ENCODE measurements at places on chromosomes 7 and 10. TPM values are rescaled to one million over a fixed set of nuclear protein-coding genes. Genes with fewer than 3 reads are reported as not detected.

Gene HTRA1
- 36.6 TPM for total RNA-seq

- peak; percentile 15 for DNase-seq
Observed at GRCh38 chr10:45354261-45354660, 19.8 kb upstream of the ALOX5 start.

Gene ZNF786
- 5.9 TPM for total RNA-seq

- no peak for DNase-seq
Observed at GRCh38 chr10:62727934-62728333, 76.6 kb upstream of the ADO start.

Gene TBXAS1
- 10.6 TPM for total RNA-seq

DNA sequence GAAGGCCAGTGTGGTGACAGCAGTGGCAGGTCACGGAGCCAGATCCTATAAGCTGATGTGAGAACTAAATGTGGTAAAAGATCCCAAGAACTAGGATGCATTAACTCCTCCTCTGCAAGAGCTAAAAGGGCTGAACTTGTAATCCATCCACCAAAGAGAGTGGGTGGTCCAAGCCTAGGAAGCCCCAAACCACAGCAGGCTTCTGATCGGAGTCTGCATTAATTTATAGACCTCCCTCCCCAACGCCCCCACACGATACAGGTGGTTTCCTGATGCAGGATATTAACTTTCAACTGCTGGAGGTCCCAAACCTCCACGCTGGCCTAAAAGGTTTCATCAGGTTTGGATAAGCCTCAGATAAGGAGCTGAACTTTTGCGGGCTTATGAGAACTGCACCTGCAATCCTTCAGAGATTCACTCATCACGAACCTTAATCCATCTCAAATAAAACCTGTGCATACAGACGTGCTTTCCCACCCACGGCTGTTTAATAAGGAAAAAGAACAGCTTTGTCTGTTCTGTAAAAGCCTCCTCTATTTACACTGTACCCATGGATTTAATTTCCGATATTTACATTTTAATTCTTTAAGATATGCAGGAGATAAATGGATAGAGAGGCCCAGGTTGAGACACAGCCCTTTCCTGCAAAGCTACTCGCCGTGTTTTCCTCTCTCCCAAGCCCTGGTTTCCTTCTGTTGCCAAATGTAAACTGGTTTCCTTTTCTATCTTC is 74.9 kb downstream of the GFRA1 start:
- DNase-seq = no peak

Gene NPTX2
- 37.2 TPM for total RNA-seq

DNA sequence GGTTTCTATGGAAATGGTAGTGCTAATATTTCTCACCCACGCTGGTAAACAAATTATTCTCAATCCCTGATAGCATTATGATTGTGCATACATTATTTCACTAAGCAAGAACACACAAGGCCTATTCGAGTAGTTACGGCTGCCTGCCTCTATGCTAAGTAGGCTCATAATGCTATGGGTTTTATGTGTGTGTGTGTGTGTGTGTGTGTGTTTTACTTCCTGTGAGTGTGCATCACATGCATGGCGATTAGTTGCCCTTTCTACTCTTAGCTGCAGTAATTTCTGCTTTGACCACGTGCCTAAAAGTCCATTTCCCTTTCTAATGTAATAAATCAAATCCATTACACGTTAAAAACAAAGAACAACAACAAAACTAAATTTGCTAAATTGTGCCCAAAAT is 117.0 kb downstream of the CHCHD3 start:
- no peak for DNase-seq

Gene VWA2
- total RNA-seq = 10.5 TPM

DNA sequence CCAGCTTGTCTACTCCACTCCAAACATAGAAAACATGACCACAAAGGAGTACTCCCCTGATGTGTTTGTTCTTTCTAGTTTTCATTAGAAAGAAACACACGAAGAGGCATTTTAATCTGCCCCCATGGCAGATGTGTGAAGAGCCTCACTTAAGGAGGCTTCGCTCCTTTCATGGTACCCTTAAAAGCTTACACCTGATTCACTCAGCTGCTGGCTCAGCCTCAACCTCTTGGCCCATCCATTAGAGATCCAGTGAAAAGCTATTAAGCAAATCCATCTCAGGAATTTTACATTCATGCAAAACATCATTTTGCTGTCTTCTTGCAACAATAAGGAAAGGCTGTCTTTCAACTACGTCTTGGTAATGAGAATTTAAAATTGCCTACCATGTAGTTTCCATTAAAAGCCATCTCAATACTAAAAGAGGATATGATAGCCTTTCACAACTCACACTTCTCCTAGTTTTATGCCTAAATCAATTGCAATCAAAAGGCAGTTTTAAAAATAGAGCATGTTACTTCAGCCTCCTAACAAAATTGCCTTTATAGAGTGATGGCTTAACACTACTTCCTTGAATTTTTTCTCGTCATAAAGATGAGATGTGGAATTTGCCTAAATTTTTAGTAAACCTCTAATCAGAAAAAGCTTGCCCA is 22.7 kb downstream of the MACC1 start:
- DNase-seq = no peak

GRCh38 chr10:97916586-97916985 is 66.9 kb downstream of the GOLGA7B start:
- DNase-seq = peak; percentile 43

GRCh38 chr10:97494151-97494550 is 4.1 kb downstream of the MMS19 start:
- no peak for DNase-seq

GRCh38 chr10:80132299-80133139 is at the start of gene PLAC9:
Gene PLAC9 (plus strand): TSS chr10:80132730. CDS start chr10:80132763, 33 bp downstream.
- peak; percentile 28 for DNase-seq

DNA sequence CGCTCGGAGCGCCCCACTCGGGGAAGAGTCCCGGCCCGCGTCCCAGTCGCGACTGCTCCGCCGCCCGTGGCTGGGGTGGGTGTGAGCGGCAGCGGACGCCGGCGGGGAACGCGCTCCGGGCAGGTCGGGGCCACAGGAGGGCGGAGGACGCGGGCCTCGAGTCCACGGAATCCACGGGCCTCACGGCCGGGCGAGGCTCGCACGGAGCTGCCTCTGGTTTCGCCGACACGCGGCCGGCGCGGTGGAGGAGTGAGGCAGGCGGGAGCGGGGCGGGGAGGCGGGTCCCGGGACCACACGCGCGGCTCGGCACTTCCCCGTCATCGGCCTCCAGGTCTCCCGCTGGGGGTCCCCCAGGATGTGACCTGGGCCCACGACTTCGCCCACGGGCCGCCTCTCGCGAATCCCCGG is 533 bp upstream of the NKX6-2 start:
- DNase-seq = no peak

DNA sequence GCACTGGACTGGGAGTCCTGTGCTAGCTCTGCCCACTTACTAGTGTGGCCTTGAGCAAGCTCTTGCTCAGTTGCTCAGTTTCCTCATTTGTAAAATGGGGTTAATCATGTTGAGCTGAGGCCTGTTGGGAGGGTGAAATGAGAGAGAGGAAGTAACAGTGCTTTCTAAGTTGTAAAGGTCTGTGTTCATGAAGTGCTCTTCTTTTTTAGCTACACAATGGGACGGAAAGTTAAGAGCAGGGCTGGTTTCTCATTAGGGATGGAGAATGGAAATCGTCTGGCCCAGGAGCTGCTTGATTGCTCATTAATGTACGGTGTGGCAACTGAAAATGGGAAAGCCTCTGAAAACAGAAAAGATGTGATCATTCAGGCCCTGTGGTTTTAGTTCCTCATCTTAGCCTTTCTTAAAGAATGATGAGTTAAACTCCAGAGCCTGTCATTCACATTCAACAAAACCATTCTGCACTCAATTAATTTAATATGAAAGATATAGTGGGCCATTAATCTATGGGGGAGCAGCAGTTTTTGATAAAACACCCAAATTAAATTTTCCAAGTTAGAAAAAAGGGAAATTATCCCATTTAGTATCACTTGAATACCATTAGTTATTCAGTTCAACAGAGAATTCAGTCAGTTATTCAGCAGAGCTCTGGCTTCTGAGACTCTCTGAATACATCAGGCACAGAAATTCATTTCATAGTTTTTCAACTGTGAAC is 60.5 kb downstream of the SH2D4B start:
- DNase-seq = no peak

Gene CPA2
- total RNA-seq = 4,381 TPM

Gene CYP2C19
- 0.78 TPM for total RNA-seq

GRCh38 chr7:25132430-25132829 is 7.4 kb upstream of the CYCS start:
- no peak for DNase-seq

DNA sequence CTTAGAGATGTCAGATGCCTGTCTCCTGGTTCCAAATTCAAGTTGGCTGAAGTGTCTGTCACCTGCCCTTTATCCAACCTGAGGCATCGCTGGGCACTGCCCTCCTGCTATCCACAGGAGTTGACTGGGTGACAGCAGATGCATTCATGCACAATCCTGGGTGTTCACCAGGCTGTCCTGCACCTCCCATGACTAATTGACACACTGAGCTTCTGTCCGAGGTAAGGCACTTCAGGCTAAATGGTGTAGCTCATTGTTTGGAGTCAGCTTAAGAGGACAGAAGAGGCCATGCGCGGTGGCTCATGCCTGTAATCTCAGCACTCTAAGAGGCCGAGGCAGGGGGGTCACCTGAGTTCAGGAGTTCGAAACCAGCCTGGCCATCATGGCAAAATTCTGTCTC is 2.4 kb downstream of the UCMA start:
- DNase-seq = no peak

Gene HGF
- total RNA-seq = 6.9 TPM

DNA sequence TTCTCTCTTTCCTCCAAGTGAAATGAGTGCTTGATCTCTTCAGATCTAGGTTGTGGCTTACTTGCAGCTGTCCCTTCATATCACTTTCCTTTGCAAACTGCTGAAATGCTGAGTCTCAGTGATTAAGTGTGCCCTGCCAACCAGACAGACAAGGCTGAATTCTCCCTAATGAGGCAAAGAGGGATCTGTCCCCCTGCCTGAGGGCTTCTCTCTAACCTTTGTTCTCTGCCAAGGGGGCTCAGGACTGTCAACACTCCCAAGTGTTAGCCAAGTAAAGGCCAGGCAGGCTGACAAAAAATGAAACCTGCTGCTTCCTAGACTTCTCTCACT is at the start of gene MSS51:
Gene MSS51, minus strand, starts transcription at position 24 of the 330 bp plus-strand sequence. CDS start 5,277 bp downstream, outside the sequence.
- DNase-seq = no peak

- DNase-seq = no peak
Observed at GRCh38 chr7:26101361-26102151, 50.4 kb upstream of the NFE2L3 start.

DNA sequence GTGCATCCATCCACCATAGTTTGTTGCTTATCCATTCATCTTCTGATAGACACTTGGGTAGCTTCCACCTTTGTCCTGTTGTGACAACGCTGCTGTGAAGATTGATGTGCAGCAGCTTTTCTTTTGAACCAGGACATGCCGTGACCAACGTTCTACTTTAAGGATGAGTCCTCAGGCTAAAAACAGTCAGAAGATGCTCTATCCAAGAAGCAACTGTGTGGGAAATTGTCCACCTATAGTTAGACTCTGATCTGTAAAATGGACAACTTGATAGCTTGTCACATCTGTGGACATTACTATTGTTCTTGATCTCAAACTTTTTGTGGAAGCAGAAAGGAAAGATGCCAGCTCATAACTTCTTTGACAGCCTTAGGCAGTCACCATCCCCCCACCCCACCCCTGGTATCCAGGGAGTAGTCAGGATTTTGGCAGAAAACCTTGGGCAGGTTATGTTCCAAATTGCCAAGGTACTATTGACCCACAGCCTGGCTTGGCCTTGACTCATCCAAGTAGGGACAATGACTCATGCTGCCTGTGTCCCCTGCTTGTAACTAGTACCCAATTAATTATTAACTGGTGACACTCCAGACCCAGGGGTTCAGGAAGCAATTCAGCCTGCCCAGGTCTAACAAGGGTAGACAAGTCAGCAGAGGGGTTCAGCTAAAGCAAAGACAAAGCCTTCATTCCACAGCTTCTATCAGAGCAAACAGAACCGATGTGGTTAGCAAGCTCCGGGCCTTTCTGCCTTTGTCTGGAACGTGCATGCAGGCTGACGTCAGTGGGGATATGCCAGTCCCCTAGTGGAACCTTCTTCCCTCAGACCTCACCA is 99.6 kb upstream of the ANLN start:
- DNase-seq = peak; percentile 97

Gene GPRIN2
- total RNA-seq = 16.3 TPM

Gene AKR1E2
- 14.5 TPM for total RNA-seq

GRCh38 chr7:130667593-130668257 is 823 bp downstream of the COPG2 start:
- peak; percentile 10 for DNase-seq

GRCh38 chr7:151796091-151796870 is 80.6 kb downstream of the PRKAG2 start:
- no peak for DNase-seq

DNA sequence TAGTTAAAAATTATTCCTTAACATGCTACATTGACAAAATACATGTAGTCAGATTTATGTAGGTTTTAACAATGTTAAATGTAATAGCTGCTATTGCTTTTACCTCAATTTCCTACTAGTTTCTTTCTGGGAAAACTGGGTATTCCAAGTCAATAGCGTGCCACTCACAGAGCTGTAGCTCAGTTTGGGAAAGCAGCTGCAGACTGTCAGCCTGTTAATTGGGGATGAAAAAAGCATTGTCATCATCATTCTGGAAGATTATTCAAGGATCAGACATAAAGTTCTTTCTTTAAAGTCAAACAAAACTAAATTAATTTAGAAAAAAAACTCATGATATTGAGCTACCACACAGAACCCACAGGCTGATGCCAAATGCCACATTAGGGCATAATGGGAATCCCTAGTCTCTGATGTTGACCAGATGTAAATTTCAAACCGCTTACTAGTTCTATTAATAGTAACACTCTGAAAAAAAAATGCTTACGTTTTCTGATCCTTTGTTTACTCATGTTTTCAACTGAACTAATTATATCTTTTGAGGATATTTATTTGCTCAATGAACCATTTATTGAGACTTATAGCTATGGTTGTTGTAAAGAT is 19.6 kb upstream of the AGMO start:
- DNase-seq = no peak

- DNase-seq = peak; percentile 37
Observed at GRCh38 chr7:64951250-64951848, 39.5 kb downstream of the ZNF117 start.

Measured in body of pancreas (tissue), 4 donors.